ENCODE measurements at places on chromosomes 12 and 14.

- peak; percentile 73 for DNase-seq
Observed at GRCh38 chr12:55736780-55737580, 5.9 kb upstream of the GDF11 start.

DNA sequence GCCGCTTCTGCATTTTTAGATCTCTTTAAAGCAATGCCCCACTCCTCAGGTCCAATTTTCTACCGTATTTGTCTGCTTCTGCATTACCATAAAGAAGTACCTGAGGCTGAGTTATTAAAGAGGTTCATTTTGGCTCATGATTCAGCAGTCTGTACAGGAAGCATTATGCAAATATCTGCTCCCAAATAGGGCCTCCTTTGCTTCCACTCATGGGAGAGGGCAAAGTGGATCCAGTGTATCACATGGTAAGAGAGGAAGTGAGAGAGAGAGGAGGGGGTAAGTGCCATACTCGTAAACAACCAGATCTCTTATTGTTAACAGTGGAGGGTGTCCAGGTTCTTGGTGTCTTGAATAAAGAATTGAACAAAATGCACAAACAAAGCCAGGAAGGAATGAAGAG lies 316.1 kb upstream of the SEL1L start:
- DNase-seq: no peak

GRCh38 chr12:79055926-79056674 lies 191.5 kb downstream of the SYT1 start:
- DNase-seq: no peak

DNA sequence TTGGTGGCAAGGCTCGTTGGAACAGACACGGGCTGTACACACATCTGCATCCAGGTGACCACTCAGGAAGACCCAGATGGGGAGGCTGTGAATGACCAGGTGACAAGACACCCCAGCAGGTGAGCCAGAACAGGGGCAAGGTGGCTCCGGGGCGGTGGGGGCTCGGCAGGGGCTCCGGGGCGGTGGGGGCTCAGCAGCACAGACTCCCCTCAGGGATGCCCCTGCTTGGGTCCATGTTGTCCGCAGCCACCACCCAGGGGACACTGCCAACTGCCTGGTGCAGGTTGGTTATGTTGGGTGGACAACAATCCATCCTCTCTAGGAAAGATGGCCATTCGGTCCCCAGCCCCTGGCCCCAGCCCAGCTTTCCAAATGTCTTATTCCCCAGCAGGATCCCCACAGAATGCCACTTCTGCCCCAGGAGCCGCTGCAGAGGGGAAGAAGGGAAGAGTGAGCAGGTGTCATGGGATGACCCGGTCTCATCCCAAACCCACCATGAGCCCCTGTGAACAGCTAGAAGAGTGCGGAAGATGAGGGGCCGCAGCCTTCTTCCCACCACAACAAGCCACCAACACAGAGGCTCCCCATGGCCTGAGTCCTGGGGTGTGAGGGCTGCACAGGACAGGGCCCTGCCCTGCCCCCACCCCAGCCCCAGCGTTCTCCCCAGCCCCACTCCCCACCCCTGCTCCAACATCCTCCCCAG lies 31.4 kb upstream of the C14orf180 start:
- no peak for DNase-seq

GRCh38 chr14:81348061-81348460 lies 52.1 kb downstream of the STON2 start:
- DNase-seq: no peak

DNA sequence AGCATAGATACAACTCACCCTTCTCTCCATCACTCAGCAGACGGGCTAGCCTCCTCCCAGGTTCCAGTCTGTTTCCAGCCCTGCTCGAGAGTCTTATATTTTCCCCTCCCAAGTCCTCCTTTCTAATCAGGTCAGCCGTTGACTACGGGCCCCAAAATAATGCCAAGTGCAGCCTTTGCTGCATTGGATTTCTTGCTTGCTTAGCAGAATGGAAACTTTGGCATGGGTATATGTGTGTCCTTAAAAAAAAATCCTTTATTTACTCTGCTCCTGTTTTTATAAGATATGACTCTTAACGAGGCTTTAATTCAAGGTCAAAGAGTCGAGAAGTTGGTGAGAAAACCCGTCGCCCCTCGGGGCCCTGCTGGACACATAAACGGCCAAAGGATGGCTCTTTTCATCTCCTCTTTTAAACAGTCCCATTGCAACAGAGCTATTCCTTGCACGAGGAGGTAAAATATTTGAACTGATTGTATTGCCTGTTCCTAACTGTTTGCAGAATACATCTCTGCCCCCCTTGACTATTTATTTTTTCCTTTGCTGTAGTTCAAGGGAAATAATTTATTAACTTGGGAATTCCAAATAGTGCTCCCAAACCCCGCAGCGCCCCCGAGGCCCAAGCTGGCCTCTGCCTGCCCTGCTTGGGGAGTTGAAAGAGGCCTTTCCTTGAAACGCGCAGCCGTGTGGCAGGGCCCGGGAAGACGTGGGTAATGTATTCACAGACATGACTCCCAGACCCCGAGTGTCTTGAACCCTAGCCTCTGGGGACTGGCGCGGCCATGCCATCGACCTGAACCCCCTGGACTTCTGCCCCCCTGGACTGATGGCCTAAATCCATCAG lies 156.5 kb upstream of the MYL2 start:
- no peak for DNase-seq

- no peak for DNase-seq
Observed at GRCh38 chr12:114779186-114779585, 95.2 kb upstream of the TBX3 start.

DNA sequence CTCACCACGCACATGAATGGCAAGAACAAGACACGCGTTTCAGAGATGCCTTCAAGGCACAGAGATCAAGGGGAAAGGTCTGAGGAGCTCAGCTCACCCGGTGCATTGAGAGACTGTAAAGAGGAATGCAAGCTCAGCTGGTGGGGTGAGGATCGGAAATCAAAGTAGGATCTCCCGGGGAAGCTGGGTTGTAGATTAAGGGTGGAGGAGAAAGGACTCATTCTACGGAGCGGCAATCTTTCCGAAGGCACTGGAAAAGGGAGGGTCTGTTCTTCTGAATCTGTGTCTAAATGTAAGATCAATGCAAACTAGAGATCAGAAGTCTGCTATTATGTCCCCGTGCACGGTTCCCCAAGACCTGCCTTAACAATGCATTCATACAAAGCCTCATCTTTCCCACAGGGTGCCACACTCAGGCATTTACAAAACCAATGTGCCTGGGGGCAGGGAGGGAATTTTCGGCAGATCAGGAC lies 41.6 kb upstream of the PYGL start:
- DNase-seq: no peak

- no peak for DNase-seq
Observed at GRCh38 chr14:74671789-74672188, 41.1 kb downstream of the AREL1 start.

GRCh38 chr12:204261-204678 lies 9.7 kb downstream of the SLC6A12 start:
- no peak for DNase-seq

DNA sequence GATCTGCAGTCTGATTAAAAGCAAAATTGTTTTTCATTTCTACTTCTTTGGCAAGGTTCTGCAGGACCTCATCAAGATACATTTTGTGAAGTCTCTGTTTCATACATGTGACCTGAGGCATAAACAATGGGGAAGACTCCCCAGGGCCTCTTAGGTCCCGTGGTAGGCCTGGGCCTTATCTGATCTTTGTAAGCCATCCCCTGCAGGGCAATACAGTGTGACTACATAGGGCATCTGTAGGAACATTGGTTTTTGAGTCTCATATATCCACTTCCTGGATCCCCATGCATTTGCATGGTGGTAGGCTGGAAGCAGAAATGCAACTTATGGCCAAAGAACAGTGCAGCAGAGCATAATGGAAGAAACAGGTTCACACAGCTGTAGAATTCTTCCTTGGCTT lies 6.0 kb downstream of the FAR2 start:
- DNase-seq: no peak

DNA sequence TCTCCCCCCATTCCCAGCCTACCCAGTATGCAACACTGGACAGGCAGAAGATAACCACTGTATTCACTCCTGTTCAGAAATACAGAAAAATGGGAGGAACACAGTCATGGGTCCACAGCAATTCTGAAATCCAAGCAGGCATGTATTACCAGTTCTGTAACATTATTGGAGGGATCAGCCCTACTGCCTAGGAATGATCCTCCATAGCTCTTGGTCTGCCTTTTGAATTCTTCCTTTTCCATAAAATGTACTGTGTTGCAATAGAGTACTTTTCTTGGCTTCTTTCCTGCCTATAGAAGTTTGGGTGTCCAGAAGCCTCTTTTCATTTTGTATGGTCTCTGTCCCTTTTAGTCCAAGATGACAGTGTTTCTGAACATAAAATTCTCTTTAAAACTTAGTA lies 46.5 kb downstream of the SPATS2 start:
- DNase-seq: no peak

DNA sequence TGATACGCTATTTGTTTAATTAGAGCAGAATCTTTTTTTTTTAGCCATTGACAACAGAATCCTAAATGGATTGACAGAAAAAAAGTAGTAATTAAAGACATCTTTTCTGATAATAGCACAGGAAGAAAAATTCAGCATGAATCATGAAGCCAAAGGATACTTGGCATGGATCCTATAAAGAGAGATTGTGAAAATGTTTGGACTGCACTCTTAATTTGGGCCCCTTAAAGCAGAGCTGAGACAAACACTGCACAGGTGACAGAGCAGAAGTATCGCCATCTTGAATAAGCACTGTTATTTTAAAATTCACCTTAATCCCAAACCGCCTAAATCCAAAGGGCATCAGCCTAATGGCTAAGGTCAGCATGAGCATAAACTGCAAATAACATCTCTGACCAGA lies 48.8 kb upstream of the SEL1L start:
- no peak for DNase-seq

DNA sequence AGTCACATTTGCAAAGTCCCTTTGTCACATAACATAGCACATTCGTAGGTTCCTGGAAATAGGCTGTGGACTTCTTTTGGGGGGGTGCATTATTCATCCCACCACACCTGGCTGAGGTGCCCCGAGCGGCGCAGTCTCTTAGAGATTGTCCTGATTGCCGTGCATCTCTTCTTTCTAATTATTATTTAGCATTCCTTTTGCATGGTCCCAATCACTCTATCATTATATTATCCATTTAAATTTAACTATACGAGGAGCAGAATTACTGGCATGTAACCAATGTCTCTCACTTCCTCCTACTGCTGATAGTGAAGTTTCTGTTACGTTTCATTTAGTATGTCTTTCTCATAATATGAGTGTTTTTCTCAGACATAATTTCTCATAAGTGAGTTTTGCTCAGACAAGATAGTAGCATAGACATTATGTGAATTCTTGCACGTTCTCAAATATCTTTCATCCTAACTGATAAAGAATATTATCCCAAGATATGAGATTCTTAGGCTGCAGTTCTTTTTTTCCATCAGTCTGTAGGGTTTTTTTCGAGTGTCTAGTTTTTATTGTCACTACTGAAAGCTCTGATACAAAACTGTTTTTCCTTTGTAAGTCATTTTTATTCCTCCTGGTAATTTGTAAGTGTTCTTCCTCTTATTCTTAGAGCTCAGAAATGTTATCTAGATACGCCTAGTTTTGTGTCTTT lies 444.3 kb downstream of the NELL2 start:
- no peak for DNase-seq

- no peak for DNase-seq
Observed at GRCh38 chr12:6724409-6724797, 557 bp downstream of the COPS7A start.

GRCh38 chr12:118404876-118405521 lies 28.6 kb downstream of the SUDS3 start:
- peak; percentile 45 for DNase-seq

DNA sequence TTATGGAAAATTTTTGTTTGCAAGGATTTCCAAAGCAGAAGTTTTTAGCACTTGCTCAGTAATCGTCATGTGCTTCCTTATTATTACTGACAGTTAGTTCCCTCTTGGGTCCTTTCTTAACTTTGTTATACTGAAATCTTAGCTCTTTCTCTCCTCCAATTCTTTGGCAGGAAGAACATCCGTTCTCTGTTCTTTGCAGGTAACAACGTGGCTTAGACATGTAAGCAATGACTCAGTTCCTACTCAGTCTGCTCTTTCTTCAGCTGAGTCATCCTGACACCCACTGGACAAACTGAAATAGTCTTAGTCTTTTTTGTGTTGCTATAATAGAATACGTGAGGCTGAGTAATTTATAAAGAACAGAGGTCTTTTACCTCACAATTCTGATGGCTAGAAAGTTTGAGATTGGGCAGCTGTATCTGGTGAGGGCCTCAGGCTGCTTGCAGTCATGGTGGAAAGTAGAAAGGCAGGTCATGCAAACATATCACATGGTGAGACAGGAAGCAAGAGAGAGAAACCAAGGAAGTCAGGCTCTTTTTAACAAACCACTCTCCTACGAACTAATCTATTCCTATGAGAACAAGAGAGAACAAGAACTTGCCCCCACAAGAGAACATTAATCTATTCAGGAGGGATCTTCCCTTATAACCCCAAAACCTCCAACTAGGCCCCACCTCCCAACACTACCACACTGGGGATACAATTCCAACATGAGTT lies 49.2 kb downstream of the TESPA1 start:
- no peak for DNase-seq

- no peak for DNase-seq
Observed at GRCh38 chr12:24991209-24992049, 42.5 kb upstream of the BCAT1 start.

DNA sequence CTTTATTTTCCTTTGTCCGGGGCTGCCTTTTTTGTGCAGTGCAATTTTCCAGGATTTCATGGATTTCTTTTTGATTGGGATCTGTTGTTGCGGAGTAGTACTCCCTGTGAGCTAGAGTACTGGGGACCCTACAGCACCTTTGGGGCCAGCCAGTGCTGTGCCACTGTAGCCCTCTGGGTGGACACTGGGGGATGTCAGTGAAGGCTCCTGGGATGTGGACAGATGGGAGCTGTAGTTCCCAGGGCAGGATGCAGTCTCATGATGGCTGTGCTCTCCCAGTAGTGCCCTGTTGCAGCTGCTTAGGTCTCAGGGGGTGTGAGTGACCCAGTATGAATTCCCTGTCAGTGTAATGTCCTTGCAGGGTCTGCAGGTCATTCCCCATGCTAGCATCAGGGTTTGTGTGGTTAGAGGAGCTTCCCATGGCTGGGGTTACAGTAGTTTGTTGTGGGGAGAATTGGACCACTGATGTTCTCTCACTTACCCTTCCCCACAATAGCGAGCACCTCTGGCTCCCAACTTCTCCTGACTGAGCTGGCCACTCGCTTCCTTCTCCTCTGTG lies 72.2 kb downstream of the BRMS1L start:
- DNase-seq: no peak

- no peak for DNase-seq
Observed at GRCh38 chr14:79056879-79057278, 886.7 kb downstream of the NRXN3 start.

GRCh38 chr12:6426882-6427671 lies 17.7 kb upstream of the CD27 start:
- no peak for DNase-seq

All from left ventricle myocardium superior (tissue), 1 donor.